Fibroblast of lung (primary cell): ENCODE measurements at places on chromosomes 4 and X. TPM values are rescaled to one million over a fixed set of nuclear protein-coding genes. Genes with fewer than 3 reads are reported as not detected.
A peak's percentile ranks its signal among the peaks of the same experiment; 100 is the strongest.

DNA sequence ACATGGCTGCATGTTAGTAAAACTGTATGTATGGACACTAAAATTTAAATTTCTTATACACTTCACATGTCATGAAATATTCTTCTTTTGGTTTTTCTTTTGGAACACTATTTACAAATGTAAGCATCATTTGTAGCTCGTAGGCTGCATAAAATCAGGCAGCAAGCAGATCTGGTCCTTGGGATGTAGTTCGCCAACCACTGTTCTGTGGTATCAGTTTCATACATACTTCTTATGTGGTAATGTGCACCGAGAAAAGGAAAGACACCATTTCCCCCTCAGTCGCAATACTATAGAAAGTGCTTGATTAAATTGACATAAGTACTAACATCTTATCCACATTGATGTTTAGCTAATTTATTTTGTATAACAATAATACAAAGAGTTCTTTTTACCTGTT, 274.4 kb upstream of the VCX start:
- no peak for DNase-seq

DNA sequence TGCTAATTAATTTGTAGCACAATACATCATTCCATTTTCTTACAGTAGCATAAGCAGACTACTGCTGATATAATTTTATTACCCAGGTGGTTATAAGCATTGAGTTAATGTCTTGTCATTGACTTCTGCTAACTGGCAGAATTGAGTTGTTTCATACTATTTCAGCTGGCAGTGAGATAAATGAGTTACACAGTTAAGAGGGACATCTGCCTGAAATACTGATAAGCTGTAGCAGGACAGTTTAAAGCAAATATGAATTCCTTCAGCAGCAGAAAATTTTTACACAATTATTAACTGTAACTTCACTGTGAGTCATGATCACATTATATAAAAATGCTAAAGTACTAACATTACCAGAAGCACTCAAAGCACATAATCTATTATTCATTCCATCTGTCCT, 326.8 kb downstream of the INPP4B start:
- DNase-seq, result no peak

DNA sequence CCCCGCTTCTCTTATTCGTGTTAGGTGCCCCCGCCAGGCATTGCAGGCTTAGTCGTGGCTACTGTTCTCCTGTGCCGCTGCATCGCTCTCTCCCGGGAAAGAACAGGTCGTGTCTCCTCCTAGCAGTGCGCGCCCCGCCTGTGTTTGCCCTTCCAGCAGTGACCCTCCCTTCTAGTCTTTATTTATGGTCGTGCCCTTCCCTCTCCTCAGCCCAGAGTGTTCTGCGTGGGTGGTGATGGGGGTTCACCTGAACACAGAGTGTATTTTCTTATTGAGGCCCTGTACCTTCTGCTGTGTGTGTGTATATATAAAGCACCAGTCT, 15.2 kb downstream of the USP11 start:
- no peak for DNase-seq

DNA sequence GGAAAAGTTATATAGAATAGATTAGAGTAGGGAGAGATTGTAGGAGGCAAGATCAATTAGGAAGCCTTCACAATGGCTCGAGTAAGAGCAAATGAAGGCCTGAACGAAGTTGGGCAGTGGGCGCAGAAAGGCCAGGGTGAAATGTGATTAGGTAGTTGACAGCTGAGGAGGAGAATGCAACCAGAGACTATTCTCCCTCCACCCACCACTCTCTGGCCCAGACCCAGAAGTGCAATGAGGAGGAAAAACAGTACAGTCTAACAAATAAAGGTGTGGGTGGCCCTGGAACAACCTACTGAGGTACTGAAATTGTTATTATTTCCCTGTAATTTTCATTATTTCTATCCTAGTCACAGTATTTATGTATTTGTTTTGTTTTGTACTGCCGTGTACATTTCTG, 176.7 kb downstream of the SLC39A8 start:
- DNase-seq, result peak; percentile 31

- DNase-seq, result no peak
These were observed 94.1 kb downstream of the HMX1 start for GRCh38 chr4:8777320-8778196.

The ZFP92 gene
- 0.17 and 0.26 TPM in 2 replicates for total RNA-seq
